ENCODE measurements at places on chromosomes 11 and 22.

DNA sequence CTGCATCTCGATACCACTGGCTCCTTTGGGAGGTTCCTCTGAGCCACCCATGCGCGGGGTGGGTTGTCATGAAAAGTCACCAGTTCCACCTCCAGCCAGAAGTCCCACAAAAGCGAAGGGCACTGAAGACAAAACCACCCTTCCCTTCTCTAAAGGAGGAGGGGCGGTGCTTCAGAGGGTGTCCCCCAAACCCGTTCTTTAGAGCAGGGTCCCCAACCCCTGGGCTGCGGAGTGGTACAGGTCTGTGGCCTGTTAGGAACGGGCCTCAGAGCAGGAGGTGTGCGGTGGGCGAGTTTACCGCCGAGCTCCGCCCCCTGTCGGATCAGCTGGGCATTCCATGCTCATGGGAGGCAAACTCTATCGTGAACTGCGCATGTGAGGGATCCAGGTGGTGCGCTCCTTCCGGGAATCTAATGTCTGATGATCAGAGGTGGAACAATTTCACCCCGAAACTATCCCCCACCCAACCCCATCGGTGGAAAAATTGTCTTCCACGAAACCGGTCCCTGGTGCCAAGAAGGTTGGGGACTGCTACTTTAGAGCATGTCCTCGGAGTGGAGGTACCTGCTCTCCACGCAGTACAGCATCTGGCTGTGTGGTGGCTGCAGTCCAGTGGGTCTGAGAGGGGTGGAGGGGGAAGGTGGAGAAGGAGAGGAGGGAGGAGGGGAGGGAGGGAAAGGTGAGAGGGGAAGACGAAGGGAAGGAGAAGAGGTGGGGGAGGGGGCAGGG is 72.9 kb upstream of the SEPTIN5 start:
- DNase-seq, result no peak

- DNase-seq, result no peak
These were observed 496.7 kb upstream of the ARHGAP42 start for GRCh38 chr11:100190395-100190794.

DNA sequence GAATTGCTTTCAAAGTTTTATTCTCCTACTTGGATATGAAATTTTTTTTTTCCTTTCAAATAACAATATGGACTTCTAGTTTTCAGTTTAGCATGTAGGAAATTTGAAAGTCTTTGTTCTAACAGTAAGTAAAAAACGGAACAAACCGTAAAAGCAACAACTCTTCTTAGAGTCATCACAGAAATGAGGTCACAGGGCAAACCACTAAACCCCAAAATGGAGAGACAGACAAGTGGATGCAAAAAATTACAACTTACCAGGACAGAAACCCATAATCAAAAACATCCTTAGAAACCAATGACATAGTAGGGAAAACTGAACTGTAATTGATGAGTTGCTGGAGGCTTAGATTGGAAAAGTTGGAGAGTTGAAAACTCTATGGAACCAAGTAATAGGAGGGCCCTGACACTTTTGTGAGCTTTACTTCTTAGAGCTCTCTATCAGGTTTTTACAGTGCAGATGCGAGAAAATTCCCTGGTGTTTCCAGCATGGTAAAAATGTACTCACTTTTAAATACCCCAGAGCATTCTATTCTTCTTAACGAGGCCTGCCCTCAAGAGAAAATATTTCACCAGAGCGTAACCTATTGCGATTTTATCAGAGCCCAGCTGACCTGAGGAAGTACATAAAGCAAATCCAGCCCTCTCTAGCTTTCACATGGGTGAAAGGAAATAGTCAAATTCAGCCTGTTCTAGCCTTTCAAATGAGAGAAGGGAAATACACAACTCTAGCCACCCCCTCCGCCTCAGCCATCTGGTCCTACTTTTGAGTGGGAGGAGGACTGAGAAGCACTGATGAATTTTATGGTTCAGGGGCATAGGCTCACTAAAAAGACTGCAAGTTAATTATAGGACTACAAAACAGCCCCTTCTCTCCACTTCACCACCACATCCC is 39.1 kb downstream of the CASP12 start:
- peak; percentile 20 for DNase-seq

DNA sequence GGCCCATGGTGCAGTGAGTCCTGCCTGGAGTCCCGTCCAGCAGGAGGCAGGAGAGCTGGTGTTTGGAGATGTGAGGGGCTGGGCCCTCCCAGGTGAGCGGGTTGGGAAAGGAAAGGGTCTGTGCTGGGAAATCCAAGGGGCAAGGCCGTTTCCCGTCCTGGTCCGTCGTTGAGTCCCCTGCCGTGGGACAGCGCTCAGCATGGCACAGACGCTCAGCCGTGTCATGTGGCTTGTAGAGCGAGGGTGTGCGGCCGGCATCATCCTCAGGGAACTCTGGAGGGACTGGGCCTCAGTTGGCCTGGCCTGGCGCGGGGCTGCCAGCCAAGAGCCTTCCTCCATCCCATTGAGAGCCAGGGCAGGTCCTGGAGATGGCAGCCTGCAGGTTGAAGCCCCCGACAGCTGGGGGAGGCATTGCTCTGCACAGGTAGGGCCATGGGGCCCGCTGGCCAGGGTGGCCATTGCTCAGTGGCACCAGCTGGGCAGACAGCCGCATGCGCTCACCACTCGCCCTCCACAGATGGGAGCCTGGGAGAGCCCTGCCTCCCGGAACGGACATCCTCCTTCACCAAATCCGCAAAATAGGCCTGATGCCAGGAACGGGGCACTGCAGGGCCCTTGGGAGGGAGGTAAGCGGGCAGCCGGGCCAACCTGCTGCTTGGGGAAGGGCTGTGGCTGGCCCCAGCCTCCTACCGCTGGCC is 28.7 kb downstream of the KCNQ1 start:
- no peak for DNase-seq

GRCh38 chr11:128837627-128838026 is 29.5 kb downstream of the KCNJ1 start:
- no peak for DNase-seq

DNA sequence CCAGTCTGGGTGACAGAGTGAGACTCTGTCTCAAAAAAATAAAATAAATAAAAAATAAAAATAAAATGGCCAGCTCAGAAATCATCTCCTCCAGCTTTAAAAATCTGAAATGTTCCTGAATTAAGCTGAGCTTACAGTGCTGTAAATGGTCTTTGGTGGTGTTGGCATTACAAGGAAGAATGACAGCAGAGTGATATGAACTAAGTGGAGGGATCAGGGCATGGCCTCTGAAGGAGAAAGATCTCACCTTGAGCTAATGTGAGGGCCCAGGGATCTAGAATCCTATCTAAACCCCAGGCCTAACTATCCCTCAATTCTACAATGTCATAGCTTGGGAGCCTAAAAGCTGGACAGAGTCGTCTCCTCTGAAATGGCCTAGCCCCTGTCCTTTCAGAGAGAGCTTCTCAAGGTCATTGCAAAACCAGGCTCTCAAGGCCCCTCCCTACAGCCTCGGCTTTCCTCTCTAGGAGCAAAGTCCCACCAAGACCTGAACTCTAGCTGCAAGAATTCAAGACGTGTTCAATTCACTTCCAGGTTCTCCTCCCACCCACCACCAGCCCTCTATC is 345.4 kb downstream of the BUD13 start:
- DNase-seq, result no peak

- no peak for DNase-seq
These were observed 357.2 kb downstream of the TMEM135 start for GRCh38 chr11:87394924-87395323.

- no peak for DNase-seq
These were observed 2.4 kb downstream of the LARGE1 start for GRCh38 chr22:33917744-33918406.

GRCh38 chr11:113556036-113556435 is 80.8 kb upstream of the DRD2 start:
- DNase-seq, result no peak

- no peak for DNase-seq
These were observed 203.2 kb downstream of the CSNK2A3 start for GRCh38 chr11:11149671-11150459.

DNA sequence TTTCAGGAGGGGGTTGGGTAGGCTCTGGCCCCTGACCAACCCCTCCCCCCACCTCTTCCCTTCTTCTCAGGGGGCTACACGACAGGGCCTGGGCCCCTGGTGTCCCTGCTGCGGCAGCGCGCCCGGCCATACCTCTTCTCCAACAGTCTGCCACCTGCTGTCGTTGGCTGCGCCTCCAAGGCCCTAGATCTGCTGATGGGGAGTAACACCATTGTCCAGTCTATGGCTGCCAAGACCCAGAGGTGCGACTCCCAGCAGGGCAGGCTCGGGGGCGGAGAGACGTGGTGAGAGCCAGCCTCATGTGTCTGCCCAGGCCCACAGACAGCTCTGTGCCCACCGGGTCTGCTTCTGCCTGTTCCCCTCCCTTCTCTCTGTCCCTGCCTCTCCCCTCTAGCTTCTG is 7.6 kb upstream of the GALR3 start:
- no peak for DNase-seq

DNA sequence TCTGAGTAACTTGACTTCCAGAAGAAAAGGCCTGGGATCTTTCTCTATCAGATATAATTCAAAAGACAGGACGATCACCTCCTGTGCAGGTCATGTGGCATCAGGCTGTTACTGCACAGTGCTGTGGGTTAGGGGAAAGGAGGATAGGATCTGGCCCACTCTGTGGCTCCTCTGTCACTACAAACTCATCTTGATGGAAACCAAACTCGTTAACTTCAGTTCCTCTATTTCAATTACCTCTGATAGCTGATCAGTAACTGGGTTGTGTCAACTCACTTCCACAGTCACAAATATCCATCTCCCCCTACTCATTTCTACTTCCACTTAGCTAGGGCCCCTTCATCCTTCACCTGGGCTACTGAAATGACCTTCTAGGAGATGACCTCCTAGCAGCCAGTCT is 95.2 kb downstream of the RCN1 start:
- no peak for DNase-seq

GRCh38 chr22:44145544-44145943 is 35.2 kb upstream of the PARVG start:
- no peak for DNase-seq

- DNase-seq, result no peak
These were observed 432.7 kb downstream of the TBC1D22A start for GRCh38 chr22:47195156-47195483.

GRCh38 chr11:105960252-105961245 is 61.5 kb downstream of the MSANTD4 start:
- no peak for DNase-seq

DNA sequence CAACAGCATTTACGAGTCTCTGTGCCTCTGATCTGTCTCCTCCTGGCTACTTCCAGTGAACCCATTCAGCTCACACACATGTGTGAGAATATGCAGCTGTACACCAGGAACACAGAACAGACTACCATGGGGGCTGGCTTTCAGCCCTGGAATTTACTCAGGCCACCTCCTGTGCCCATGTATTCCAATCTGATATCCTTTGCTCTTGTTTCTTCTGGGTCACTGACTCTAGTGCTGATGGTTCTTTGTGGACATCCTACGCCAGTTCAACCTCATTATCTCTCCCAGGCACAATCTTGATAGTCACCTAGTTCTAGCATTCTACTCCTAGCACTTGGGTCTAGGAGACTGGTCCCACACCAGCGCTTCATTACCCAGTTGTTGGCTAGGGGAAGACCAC is 23.0 kb upstream of the ZC3H12C start:
- DNase-seq, result no peak

DNA sequence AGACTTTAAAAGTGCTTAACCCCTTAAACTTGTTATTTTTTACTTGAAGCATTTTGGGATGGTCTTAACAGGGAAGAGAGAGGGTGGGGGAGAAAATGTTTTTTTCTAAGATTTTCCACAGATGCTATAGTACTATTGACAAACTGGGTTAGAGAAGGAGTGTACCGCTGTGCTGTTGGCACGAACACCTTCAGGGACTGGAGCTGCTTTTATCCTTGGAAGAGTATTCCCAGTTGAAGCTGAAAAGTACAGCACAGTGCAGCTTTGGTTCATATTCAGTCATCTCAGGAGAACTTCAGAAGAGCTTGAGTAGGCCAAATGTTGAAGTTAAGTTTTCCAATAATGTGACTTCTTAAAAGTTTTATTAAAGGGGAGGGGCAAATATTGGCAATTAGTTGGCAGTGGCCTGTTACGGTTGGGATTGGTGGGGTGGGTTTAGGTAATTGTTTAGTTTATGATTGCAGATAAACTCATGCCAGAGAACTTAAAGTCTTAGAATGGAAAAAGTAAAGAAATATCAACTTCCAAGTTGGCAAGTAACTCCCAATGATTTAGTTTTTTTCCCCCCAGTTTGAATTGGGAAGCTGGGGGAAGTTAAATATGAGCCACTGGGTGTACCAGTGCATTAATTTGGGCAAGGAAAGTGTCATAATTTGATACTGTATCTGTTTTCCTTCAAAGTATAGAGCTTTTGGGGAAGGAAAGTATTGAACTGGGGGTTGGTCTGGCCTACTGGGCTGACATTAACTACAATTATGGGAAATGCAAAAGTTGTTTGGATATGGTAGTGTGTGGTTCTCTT is 2.8 kb downstream of the MALAT1 start:
- peak; percentile 40 for DNase-seq

DNA sequence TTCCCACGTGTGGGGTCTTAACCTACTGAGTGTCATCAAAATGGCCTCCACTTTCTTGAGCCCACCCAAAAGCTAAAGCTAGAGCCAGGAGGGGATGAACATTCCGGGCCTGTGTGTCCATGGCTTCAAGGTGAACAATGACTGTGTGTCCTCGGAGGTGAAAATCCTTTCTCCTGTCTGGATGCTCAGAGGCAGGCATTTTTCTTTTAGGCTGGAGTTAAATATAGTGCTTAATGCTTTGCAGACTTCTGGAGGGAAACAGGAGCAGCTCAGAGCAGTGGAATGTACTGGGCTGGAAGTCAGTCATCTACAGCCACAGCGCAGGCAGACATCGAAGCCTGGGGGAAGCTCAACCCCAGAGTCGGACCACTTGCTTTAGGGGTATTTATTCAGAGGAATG is 68.6 kb upstream of the TMEM45B start:
- no peak for DNase-seq

DNA sequence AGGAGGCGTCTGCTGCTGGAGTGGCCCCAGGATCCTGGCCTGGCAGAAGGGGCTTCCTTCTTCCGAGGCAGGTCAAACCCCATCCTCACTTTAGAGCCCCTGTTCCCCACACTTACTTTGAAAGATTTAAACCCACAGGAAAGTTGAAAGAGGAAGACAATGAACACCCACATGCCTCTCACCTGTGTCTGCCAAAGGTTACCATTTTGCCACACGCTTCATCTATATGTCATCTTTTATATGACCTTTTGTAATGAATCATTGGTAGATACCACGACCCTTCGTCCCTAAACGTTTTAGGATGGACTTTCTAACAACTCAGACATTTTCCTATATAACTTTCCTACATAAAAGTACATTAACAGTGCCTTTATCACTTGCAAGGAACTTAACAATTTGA is 39.8 kb upstream of the BID start:
- DNase-seq, result no peak

- no peak for DNase-seq
These were observed 4.3 kb downstream of the MRGPRG start for GRCh38 chr11:3214420-3214699.
